ENCODE measurements at places on chromosomes 7 and 10.

DNA sequence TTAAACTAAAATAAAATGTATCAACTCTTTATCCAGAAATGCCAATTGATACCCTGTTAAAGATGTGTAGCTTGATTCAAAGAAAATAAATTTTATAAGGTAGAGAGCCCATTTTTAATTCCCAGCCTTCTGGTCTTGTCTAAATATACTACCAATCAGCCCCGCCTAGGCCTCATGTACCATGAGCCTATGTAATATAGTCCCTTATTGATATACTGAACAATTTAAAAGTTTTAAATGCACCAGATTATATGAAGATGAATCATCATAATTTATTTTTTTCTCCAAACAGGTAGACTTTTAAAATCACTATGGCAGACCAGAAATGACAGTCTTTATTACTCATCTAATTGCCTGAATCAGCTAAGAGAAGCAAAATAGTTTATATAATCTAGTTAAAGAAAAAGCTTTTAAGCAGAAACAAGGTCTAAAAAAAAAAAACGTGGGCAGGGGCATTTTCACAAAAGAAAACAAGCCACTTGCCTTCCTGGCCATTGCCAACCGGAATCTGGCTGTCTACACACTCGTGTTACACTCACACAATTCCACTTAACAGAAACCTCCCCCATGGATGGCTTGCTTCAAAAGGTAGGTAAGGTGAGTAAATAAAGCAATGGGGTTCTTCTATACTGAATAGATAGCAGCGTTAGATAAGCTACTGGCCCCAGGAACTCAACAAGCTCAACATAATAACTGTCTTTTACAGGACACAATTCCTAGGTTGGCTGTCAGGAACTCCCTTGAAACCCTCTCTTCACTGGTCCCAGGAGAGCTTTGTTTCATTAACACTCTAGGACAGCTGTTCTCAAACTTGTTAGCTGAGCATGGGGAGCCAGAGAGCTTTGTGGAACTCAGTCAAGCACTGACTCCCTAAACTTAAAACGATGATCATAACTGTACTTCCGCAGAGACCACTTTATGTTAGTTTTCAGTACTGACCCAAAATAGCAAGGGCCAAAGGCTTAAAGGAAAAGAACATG is 37.2 kb downstream of the RAPGEF5 start:
- no peak for DNase-seq

DNA sequence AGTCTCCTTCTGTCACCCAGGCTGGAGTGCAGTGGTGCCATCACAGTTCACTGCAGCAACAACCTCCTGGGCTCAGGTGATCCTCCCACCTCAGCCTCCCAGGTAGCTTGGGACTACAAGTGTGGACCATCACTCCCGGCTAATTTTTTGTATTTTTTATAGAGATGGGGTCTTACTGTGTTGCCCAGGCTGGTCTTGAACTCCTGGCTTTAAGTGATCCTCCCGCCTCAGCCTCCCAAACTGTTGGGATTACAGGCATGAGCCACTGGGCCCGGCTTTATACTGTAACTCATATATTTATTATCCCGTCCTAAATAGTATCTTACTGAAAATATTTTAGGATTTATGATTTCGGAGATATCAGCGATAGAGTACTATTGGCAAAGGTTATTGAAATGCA is 10.9 kb downstream of the EIF4H start:
- DNase-seq: no peak

GRCh38 chr7:20828947-20829346 is 42.3 kb upstream of the SP8 start:
- DNase-seq: no peak

GRCh38 chr10:30812018-30812851 is 182.7 kb upstream of the LYZL2 start:
- DNase-seq: no peak

- no peak for DNase-seq
Measured at GRCh38 chr7:81487516-81487915, 282.3 kb downstream of the HGF start.

DNA sequence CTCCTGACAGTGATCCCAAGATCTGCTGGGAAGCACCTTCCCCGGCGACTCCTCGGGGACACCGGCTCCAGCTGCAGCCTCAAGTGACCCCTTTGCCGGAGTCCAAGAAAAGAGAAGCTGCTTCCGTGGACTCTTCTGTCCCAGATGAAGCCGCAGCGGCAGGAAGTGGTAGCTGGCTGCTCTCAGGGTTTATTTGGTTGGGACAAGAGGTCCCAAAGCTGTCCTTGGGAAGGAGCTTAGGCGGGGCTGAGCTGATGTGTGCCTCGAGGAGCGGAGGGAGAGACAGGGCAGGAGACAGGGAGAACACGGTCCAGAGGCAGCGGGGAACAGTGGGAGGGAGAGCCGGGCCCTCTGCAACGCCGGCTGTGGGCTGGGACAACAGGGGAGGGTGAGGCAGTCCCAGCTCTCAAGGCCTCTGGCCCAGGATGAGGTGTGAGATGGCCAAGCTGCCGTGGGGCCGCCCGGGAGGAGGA is 13.1 kb upstream of the FAM20C start:
- DNase-seq: no peak

Data from dorsolateral prefrontal cortex (tissue), 122 donors.